Osteoblast (primary cell): ENCODE measurements at places on chromosomes 12 and 14. TPM values are rescaled to one million over a fixed set of nuclear protein-coding genes. Genes with fewer than 3 reads are reported as not detected.

GRCh38 chr14:71449316-71450055 is 482.7 kb upstream of the RGS6 start:
- H3K27me3 ChIP-seq, result no peaks in the 10 kb centered on the region
- no peak overlapping the region for H3K27ac ChIP-seq
- H3K4me3 ChIP-seq, result no peak overlapping the region
- no peaks in the 10 kb centered on the region for H3K36me3 ChIP-seq
- peaks cover 15% of the 10 kb centered on the region for H3K4me1 ChIP-seq
- no peak for DNase-seq

GRCh38 chr12:93939641-93940325 is 208.6 kb upstream of the PLXNC1 start:
- no peak overlapping the region for H3K27ac ChIP-seq
- DNase-seq, result no peak
- no peaks in the 10 kb centered on the region for H3K36me3 ChIP-seq
- no peak overlapping the region for H3K4me3 ChIP-seq
- H3K4me1 ChIP-seq, result peaks cover 16% of the 10 kb centered on the region
- H3K27me3 ChIP-seq, result no peaks in the 10 kb centered on the region

DNA sequence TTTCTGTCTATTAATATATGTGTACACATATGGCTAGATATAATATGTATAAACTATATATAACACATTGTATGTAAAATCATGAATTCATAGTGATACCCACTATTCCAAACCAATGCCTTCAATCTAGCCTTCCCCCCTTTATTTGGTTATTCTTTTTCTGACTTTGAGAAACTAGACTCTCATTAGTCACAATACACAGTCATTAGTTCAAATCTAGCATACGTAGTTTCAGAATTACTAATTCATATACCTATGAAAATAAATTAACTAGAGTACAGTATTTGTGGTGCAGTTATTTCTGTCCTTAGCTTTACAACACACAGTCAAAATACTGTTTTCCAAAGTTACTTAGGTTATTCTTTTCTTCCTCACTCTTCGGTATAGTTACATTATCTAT is 268.2 kb downstream of the DPF3 start:
- H3K27me3 ChIP-seq, result no peaks in the 10 kb centered on the region
- no peaks in the 10 kb centered on the region for H3K36me3 ChIP-seq
- H3K27ac ChIP-seq, result no peak overlapping the region

GRCh38 chr14:89011355-89012281 is 187.2 kb downstream of the TTC8 start:
- H3K27ac ChIP-seq, result no peak overlapping the region
- no peak overlapping the region for H3K4me3 ChIP-seq
- H3K27me3 ChIP-seq, result no peaks in the 10 kb centered on the region

GRCh38 chr14:64549791-64550620 is at the start of gene PPP1R36:
Gene PPP1R36, plus strand, starts transcription at chr14:64549961. Its CDS starts 37 bp downstream, at chr14:64549998.
- H3K27me3 ChIP-seq, result peaks cover 26% of the 10 kb centered on the region
- peak within 1 kb of the TSS; percentile 56 for H3K4me3 ChIP-seq
- no peaks in the 10 kb centered on the region for H3K36me3 ChIP-seq
- DNase-seq, result peak; percentile 78
- H3K27ac ChIP-seq, result no peak within 1 kb of the TSS

GRCh38 chr12:70722584-70723343 is 85.5 kb upstream of the PTPRB start:
- no peak for DNase-seq
- no peaks in the 10 kb centered on the region for H3K4me1 ChIP-seq
- no peaks in the 10 kb centered on the region for H3K27me3 ChIP-seq
- H3K4me3 ChIP-seq, result no peak overlapping the region
- H3K36me3 ChIP-seq, result no peaks in the 10 kb centered on the region

- H3K4me1 ChIP-seq, result peaks cover 28% of the 10 kb centered on the region
- no peaks in the 10 kb centered on the region for H3K27me3 ChIP-seq
- no peaks in the 10 kb centered on the region for H3K36me3 ChIP-seq
- H3K4me3 ChIP-seq, result no peak overlapping the region
These were observed 18.9 kb downstream of the PITPNM2 start for GRCh38 chr12:123131879-123132402.

DNA sequence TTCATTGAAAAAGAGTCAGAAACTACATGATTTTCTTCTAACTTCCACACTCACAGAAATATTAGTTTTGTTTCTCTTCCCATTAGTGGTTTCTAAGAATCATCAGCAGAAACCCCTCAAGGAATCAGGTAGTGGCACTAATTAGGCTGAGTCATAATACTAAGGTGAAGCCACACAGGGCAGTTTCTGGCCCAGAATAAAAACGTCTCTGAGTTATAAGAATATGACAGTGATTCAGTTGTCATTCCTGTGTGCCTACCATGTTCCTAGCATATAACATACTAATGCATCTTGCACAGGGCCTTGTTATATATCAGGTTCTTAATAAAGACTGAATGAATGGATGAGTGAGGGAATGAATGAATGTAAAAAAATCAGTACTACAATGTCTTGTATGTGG is 206.0 kb upstream of the PLEKHG7 start:
- H3K4me3 ChIP-seq, result no peak overlapping the region
- no peak overlapping the region for H3K27ac ChIP-seq
- H3K36me3 ChIP-seq, result no peaks in the 10 kb centered on the region
- H3K27me3 ChIP-seq, result no peaks in the 10 kb centered on the region
- H3K4me1 ChIP-seq, result no peaks in the 10 kb centered on the region
- DNase-seq, result no peak

DNA sequence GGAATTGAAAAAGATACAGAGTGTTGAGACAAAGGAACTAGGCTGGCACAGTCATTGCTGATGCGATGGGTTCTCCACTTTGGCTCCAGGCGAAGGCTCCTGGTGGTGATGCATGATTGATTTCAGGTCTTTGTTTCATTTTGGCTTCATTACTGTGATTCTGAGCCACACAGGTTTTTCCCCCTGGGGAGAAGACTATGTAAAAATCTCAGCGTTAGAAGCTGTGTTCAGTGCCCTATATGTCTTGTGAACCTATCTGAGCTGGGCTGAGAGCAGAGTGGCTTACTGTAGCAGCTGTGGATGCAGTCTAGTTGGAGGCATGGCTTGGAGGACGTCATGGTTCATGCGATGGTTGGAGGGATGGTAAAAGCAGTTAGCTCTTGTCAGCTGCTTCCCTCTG is 54.0 kb downstream of the GPATCH2L start:
- DNase-seq, result no peak
- no peaks in the 10 kb centered on the region for H3K27me3 ChIP-seq
- peaks cover 14% of the 10 kb centered on the region for H3K4me1 ChIP-seq
- no peak overlapping the region for H3K4me3 ChIP-seq
- H3K36me3 ChIP-seq, result peaks cover 30% of the 10 kb centered on the region

- H3K4me3 ChIP-seq, result no peak overlapping the region
- no peaks in the 10 kb centered on the region for H3K27me3 ChIP-seq
- no peaks in the 10 kb centered on the region for H3K4me1 ChIP-seq
- no peak overlapping the region for H3K27ac ChIP-seq
- DNase-seq, result no peak
- H3K36me3 ChIP-seq, result no peaks in the 10 kb centered on the region
These were observed 348.8 kb downstream of the TMEM117 start for GRCh38 chr12:44184499-44185206.

- no peak overlapping the region for H3K27ac ChIP-seq
- no peak overlapping the region for H3K4me3 ChIP-seq
- H3K4me1 ChIP-seq, result no peaks in the 10 kb centered on the region
- H3K36me3 ChIP-seq, result no peaks in the 10 kb centered on the region
These were observed 463.6 kb upstream of the CCDC196 start for GRCh38 chr14:66022526-66022925.

Gene OASL
- 0.72 and 1.2 TPM in 2 replicates for total RNA-seq

Gene MGP
- 8.0 and 16.8 TPM in 2 replicates for total RNA-seq

DNA sequence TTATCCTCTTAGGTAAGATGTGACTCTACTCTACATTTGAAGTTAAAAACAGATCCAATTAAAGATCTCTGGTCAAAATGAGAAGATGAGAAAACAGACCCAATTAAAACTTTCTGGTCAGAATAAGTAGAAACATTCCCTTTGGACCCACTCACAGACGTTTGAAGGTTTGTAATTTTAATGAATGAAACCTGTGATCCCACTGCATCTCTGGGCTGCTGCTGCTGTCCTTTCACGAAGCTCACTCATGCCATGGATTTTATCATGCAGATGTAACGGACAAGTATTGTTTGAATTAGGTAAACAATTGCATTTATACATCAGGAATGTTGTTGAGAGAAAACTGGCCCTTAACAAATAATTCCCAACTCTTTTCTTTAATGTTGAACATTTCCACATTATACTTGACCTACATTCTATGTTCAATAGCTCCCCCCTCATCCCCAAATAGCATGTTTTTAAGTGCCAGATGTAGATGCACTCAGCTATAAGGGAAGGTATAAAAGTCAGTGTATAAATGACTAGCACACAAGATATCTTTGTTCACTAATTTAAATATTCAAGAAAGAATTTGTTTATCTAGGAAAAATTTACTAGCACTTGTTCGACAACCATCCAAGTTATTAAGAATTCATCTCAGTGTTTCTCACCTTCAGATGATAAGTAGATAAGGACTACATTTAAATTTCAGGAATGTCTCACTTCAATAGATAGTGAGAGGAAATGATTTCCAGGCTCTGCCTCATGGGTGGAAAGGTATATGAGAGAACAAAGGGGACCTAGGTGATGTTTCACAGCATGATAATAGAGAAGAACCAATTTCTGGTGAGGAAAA is 202.3 kb upstream of the LMNTD1 start:
- no peak for DNase-seq
- no peaks in the 10 kb centered on the region for H3K4me1 ChIP-seq
- no peaks in the 10 kb centered on the region for H3K36me3 ChIP-seq

Gene PLA2G1B
- total RNA-seq, result not detected in 2 replicates

- H3K27me3 ChIP-seq, result peaks cover 13% of the 10 kb centered on the region
- no peaks in the 10 kb centered on the region for H3K36me3 ChIP-seq
- peaks cover 9% of the 10 kb centered on the region for H3K4me1 ChIP-seq
- no peak overlapping the region for H3K4me3 ChIP-seq
- no peak for DNase-seq
- H3K27ac ChIP-seq, result no peak overlapping the region
These were observed 194.7 kb upstream of the RTL1 start for GRCh38 chr14:101098177-101098576.

Gene TMEM30B
- total RNA-seq, result 1.1 and 1.8 TPM in 2 replicates

Gene AQP6
- total RNA-seq, result not detected in 2 replicates

- no peak overlapping the region for H3K4me3 ChIP-seq
- DNase-seq, result no peak
- H3K4me1 ChIP-seq, result no peaks in the 10 kb centered on the region
- no peaks in the 10 kb centered on the region for H3K27me3 ChIP-seq
These were observed 142.9 kb downstream of the ASCL1 start for GRCh38 chr12:103100257-103100831.

Gene MEG3
- 200 and 269 TPM in 2 replicates for total RNA-seq

Gene TNFAIP2
- total RNA-seq, result 41.3 and 60.1 TPM in 2 replicates
